ENCODE measurements at places on chromosomes 16 and 17.
A peak's percentile ranks its signal among the peaks of the same experiment; 100 is the strongest.

DNA sequence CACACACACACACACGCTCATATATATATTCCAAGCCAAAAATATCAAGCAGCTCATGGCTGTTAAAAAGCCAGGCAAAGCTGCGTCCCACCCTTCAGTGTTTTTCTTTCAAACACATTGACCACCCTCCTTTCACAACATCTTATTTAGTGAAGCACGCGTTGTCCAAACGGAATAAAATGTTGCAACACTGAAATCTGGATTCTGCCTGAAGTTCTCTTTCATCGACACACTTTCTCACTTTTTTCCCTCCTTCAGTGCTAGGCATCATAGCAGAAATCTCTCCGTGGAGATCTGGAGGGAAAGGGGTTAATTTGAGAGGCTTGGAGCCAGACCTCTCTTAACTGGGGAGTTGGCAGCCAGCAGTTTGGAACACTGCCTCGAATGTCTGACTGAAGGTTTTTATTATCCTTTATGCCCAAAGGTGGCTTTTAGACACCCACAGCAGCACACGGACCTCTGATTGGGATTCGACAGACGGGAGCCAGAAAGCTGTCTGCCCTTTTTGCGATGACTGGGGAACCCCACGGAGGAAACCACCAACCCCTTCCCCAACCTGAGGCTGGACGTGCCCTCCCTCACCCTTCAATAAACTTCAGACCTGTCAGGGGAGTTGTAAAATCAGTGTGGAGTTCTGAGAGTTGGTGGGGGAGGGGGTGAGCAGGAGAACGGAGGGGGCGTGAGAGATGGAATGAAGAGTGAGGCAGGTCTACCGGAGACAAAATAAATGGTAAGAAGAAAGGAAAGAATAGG is 833.6 kb upstream of the SOX9 start:
- DNase-seq: no peak

DNA sequence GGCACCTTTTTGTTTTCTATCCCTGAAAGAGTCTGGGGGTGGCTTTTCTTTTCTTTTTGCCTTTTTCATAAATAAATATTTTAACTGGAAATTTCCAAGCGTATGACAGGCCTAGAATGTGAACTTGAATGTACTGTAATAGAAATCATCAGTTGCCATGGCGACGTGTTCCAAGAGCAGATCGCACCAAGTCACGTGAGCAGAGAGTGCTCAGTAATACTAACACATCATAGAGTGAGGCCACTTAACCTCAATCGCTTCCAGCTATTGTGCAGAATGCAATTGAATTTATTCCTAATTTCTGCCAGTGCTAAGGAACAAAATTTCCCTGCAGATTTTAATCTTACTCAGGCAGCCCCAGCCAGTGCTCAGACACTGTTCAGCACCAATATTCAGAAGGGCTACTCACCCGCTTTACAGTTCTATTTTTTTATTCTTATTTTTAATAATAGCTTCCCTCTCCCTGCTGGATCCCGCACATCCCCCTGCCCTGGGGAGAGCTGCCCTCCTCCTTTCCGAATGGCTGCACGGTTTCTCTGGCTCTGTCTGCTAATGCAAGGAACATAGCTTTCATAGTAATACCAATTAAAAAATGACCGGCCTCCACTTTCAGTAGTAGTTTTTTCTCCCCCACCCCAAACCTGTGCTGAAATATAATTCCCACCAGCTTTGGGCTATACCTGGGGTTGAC is 26.2 kb upstream of the PMFBP1 start:
- DNase-seq: no peak

- DNase-seq: no peak
Measured at GRCh38 chr16:81238296-81239011, at the start of gene BCO1. BCO1 (plus strand) TSS chr16:81238689; CDS start chr16:81238909, 220 bp downstream.

DNA sequence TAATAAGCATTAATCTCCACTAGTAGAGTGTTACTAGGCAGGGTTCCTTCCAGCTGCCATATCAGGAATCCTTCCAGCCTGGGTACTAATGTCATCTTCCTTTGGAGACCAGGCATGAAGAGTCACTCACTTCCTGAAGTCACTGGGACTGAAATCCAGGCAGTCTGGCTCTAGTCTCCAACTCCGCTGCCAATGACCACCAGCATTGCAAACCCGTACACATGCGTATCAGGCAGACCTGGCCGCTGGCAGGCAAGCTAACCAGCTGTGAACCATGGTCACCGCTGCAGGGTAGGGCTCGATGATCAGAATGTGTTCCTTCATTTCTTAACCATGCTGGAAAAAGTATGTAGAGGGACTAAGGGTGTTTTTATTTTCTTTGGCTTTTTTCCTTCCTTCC is 255.5 kb downstream of the CDH13 start:
- DNase-seq: no peak

- DNase-seq: peak; percentile 31
Measured at GRCh38 chr17:77581480-77581879, 377.0 kb upstream of the TNRC6C start.

GRCh38 chr16:17343728-17344127 is 127.0 kb downstream of the XYLT1 start:
- DNase-seq: no peak

DNA sequence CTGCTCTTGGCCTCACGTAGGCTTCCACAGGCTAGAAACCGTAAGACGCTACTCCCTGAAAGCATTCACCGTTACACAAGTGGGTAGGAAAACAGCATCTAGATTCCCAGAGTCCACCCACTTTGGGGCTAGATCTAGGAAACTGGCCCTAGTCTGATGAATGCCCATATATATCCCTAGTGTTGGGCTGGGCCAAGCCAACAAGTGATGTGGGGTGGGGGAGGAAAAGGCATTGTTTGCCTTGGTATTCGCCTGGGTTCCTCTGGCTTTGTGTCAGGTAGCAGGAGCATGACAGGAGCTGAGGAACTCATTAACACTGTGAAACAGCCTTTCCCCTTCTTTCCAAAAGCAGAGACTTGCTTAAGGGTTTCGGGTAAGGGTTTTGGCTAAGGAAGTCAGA is 112.4 kb downstream of the SMG6 start:
- no peak for DNase-seq

DNA sequence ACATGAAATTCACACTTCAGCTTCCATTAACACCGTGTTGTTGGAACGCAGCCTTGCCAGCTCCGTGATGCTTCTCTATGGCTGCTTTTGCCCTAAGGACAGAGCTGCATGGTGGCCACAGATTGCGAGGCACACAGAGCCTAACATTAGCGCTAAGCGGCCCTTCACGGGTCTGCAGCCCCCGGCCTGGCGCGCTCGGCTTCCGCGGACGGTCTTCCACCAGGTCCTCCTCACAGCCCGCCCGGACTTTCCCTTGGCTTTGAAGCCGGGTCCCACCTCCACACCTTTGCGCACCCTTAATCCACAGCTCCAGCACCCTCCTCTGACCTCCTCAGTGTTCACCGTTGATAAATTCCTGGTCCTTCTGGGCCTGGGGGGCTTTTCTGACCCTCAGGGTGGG is 19.6 kb downstream of the SCGB1C2 start:
- DNase-seq: no peak

GRCh38 chr17:14152721-14153120 is 83.4 kb downstream of the COX10 start:
- no peak for DNase-seq

DNA sequence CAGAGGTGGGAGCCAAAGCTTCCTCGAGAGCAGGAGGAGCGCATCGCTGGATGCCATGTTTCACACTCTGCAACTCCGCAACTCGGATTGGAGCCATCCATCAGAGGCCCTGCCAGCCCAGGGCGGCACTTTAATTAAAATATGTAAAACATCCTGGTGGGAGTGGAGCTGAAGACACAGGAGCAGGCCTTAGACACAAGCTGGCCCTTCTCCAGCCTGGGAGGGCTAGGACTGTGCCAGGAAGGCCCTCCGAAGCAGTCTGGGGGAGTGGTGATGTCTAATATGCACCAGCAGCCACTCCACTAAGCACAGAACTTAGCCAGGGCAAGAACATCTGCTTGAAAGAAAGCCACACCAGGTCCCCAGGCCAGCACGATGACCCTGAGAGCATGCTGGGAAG is 5.8 kb upstream of the CCDC182 start:
- no peak for DNase-seq

GRCh38 chr17:29726715-29727252 is 104.1 kb upstream of the CORO6 start:
- no peak for DNase-seq

GRCh38 chr16:53556521-53556920 is 53.5 kb upstream of the AKTIP start:
- DNase-seq: no peak

DNA sequence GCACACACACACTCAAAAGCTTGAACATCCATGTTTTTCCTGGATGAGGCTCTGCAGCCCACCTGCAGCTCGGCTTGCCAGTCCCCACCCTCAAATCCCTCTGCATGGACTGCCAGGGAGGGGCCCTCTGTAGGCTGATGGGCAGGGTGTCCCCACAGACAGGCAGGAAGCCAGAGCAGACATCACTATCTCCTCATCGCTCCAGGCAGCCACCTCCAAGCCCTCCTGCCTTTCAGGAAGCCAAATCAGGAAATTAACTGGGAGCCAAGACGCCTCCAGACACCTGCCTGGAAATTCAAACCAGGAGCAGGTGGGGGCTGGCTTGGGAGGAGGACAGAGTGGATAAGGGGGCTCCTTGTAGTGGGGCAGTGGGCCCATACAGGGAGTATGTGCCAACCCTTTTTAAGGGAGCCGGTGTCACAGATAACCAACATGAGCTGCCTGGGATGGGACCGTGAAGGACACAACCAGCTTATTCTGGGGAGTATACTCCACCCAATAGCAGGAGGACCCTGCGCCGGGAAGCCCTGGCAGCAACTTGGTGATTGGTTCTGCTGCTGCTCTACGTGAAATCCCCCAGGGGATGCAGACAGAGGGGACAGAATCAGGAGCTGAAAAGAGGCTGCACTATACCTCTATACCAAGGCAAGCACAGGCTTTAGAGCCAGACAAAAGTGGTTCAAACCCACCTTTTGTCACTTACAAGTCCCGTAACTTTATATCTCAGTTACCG is 139.1 kb downstream of the CCT6B start:
- no peak for DNase-seq

DNA sequence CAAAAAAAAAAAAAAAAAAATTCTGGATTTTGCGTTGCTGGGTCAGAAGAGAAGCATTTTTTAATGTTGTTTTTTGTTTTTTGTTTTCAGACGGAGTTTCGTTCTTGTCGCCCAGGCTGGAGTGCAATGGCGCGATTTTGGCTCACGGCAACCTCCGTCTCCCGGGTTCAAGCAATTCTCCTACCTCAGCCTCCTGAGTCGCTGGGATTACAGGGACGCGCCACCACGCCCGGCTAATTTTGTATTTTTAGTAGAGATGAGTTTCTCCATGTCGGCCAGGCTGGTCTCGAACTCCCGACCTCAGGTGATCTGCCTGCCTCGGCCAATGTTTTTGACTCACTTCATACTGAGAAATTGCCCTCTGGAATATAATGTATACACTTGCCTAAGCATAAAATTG is 11.0 kb upstream of the PAFAH1B1 start:
- no peak for DNase-seq

- no peak for DNase-seq
Measured at GRCh38 chr16:58016840-58017446, 8.6 kb upstream of the MMP15 start.

GRCh38 chr17:67125417-67125816 is 81.1 kb downstream of the CACNG1 start:
- no peak for DNase-seq

DNA sequence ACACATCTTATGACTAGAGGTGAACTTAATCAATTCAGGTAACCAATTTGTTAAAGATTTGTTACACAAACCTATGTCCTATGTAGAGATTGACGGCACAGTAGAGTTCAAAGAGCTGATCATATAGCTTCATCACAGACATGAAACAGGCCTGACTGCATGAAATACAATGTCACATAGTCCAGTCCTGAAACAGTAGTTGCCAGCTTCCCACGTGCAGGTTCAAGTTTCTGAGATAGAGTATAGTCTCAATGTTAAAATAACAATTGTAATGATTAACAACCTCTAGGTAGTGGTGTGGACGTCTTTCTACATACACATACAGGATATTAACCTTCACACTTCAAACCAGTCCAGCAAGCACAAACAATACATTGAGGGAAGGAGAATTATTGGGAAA is 640.7 kb upstream of the SOX9 start:
- no peak for DNase-seq

- no peak for DNase-seq
Measured at GRCh38 chr17:31859487-31860008, 504 bp upstream of the COPRS start.

DNA sequence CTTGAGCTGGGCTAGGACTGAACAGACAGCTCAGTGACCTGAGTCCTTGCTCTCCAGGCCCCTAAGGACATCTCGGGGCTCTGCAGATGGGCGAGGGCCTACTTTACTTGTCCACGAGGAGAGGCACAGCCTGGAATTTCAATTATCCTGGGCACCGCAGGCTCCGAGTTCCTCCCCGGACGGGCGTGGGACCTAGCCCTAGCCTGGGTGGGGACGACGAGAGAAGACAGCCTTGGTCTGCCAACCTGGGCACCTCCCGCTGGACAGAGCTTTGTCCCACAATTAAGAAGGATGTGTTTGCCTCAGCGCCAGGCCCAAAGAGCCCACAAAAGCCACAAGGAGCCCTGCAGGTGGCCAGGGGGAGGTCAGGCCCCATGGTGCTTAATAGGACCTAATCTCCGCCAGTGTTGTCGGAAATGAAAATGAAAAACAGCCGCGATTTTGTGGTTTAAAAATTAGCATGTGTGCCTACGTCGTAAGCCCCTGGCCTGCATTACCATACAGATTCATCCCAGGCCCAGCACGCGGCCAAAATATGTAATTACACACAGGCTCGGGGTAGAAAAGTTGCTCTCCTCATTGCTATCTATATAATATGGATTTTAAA is 51.4 kb upstream of the LHX1 start:
- no peak for DNase-seq

- no peak for DNase-seq
Measured at GRCh38 chr16:72195609-72196008, 23.7 kb upstream of the PMFBP1 start.

GRCh38 chr16:50568187-50568815 is 20.1 kb downstream of the NKD1 start:
- DNase-seq: no peak

GRCh38 chr17:76082326-76083251 is 3.6 kb downstream of the ZACN start:
- DNase-seq: no peak

GRCh38 chr17:14331225-14331981 is 30.5 kb downstream of the HS3ST3B1 start:
- no peak for DNase-seq

GRCh38 chr17:33929181-33929724 is 325.8 kb upstream of the CCL2 start:
- DNase-seq: no peak
